ENCODE measurements at places on chromosomes 3 and 15. TPM values are rescaled to one million over a fixed set of nuclear protein-coding genes. Genes with fewer than 3 reads are reported as not detected.

The SLC24A5 gene
- not detected for total RNA-seq

The ACP3 gene
- total RNA-seq: not detected

DNA sequence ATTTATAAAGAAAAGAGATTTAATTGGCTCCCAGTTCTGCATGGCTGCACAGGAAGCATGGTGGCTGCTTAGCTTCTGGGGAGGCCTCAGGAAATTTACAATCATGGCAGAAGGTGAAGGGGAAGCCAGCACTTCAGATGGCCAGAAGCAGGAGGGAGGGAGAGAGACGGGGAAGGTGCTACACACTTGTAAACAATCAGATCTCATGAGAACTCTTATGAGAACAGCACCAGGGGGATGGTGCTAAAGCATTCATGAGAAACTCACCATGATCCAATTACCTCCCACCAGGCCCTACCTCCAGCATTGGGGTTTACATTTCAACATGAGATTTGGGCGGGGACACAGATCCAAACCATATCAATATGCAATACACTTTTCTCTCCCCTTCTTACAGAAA is 73.7 kb downstream of the ECT2 start:
- H3K4me1 ChIP-seq: no peaks in the 10 kb centered on the region
- H3K4me3 ChIP-seq: no peak overlapping the region
- no peak overlapping the region for H3K27ac ChIP-seq
- no peaks in the 10 kb centered on the region for H3K27me3 ChIP-seq

DNA sequence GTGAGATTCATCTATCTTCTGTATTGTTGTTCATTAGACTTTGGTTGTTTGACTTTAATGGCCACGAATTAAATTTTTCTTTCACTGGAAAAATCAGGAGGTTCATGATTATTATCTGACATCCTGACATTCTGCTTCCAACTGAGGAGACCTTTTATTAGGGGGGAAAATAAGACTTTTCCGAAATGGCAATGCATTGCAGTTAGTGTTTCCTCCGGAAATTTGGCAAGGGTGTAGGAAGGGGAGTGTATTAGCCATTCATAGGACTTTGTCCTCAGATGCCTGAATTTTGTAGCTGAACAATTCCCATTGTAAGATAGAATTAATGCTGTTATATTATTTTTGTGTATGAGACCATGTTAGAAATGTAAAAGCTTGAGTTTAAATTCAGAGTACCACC is 450.6 kb upstream of the TGFBR2 start:
- H3K36me3 ChIP-seq: no peaks in the 10 kb centered on the region
- H3K27me3 ChIP-seq: no peaks in the 10 kb centered on the region
- no peak overlapping the region for H3K4me3 ChIP-seq
- no peaks in the 10 kb centered on the region for H3K4me1 ChIP-seq
- H3K27ac ChIP-seq: no peak overlapping the region

GRCh38 chr3:193796089-193796488 is 203.1 kb downstream of the OPA1 start:
- no peaks in the 10 kb centered on the region for H3K36me3 ChIP-seq
- H3K4me3 ChIP-seq: no peak overlapping the region
- H3K27ac ChIP-seq: no peak overlapping the region
- H3K27me3 ChIP-seq: no peaks in the 10 kb centered on the region
- no peak for DNase-seq
- no peaks in the 10 kb centered on the region for H3K4me1 ChIP-seq

DNA sequence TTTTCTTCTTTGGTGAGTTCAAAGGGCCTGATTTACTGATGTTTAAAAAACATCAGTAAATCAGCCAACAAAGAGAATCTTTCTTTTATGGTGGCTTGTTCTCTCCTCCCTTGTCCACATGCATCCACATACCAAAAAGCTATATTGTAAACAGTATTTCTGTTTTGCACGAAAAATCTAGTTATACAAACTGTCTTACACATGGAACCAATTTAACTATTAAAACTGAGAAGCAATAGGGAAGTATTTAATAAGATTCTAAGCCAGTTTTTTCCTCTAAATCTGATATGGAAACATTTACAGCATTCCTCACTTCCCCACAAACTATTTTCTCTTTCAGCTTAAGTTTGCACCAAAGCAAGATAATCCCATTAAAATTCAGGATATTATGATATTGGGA is 110.8 kb upstream of the ICE2 start:
- peaks cover 59% of the 10 kb centered on the region for H3K4me1 ChIP-seq
- peak overlapping the region; percentile 74 for H3K4me3 ChIP-seq
- no peak for DNase-seq
- no peaks in the 10 kb centered on the region for H3K27me3 ChIP-seq
- H3K27ac ChIP-seq: peak overlapping the region; percentile 80
- no peaks in the 10 kb centered on the region for H3K36me3 ChIP-seq

DNA sequence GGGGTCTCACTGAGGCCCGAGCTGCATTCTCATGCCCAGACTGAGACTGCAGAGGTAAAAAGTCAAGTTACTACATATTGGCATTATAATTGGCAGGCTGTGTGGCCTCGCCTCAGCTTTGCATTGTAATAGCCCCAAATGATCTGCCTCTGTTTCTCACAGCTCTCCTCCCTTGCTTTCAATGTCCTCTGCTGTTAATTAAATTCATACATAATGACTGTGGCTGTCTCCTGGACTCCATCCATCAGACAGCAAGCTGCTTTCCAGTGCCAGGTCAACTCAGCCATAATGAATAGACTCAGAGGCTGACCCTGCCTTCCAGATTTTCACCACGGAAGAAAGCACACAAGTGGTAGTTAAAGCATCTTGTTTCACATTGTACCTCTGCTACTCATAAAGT is 7.6 kb upstream of the RTP4 start:
- no peak overlapping the region for H3K4me3 ChIP-seq
- no peak overlapping the region for H3K27ac ChIP-seq
- no peak for DNase-seq

All from CD8-positive, alpha-beta memory T cell (primary cell).